GM23338 (cell line): ENCODE measurements at places on chromosomes 12 and 14.
A peak's percentile ranks its signal among the peaks of the same experiment; 100 is the strongest.

DNA sequence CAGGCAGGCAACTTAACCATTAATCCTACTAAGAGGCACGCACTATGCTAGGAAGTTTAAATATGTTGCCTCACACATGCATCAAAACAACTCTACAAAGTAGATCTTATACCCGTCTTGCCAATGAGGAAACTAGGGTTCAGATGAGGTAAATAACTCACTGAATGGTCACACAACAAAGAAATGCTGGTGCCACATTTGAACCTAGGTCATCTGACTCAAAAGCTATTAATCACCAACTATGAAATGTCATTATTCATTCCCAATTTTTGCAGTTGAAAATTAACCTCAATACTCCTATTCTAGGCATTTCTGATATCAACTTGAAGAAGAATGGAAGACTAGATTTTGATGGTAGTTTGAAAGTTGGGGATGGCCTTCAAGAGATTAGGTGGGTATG is 2.8 kb upstream of the PYROXD1 start:
- no peak for DNase-seq

- no peak for DNase-seq
Measured at GRCh38 chr12:93908846-93909567, 231.8 kb downstream of the CRADD start.

DNA sequence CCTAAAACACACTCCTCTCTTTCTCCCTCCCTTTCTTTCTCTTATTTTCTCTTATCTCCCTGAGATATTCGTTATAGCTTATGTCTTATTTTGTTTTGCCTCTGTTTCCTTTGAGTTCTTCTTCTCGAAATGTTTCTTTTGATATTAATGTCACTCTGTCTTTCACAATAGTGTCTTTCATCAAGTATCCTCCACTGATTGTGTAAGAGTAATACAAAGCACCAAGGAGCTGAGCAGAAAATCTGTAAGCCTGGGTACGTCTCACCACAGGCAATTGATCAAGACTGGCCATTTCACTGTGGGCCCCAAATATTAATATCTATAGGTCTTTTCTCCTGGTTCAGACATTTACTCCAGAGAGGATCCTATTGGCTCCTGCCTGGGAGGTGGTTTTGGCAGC is 4.8 kb upstream of the LYZ start:
- DNase-seq = no peak

DNA sequence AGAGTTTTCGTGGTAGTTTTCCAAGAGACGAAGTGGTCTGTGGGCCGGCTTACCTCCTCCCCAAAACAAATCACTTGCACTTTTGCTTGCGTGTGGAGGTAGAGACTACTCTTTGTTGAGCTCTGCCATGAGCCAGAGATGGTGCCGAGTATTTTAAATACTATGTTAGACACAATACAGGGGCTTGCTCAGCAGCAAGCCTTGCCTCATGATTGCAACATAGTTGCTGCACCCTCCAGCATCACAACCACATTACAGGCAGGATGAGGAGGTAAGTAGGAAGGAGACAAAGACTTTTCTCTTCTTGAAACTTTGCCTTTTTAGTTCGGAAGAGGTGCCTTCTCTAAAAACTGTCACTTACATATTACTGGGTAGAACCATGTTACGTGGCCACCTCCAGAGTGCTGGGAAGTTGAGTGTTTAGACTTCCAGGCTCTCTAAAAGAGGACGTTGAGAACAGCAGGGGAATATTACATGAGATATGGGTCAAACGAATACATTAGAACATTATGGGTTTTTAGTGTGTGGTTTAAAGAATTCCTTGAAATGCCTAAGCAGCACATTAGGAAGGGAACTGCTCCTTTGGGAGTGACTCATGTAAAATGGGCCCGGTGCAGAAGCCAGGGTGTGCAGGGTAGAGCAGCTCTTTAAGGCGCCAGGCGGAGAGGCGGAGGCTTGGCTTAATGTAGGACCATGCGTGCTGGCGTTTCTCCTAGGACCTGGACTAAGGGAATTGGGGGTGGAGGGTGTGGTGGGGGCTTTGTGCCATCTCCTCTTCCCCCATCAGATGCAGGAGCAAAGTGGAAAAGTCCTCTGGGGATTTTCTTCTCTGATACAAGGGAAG is 110.6 kb upstream of the PRMT8 start:
- no peak for DNase-seq

DNA sequence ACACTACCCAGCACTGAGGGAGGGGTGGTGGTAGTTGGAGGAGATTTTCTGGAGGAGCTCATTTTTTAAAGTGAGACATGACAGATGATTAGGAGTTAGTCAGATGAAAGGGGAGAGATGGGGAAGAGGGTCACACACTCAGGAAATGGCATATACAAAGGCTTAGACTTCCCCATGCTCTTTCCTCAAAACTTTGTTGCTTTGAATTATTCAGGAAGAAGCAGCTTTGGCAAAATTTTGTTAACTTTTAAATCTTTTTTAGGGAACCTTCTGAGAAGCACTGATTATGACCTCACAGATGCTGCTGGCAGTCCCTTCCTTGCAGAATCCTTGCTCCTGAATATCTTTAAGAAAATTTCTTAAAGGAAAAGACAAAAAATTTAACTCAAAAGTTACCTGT is 19.8 kb downstream of the ALDH6A1 start:
- no peak for DNase-seq

DNA sequence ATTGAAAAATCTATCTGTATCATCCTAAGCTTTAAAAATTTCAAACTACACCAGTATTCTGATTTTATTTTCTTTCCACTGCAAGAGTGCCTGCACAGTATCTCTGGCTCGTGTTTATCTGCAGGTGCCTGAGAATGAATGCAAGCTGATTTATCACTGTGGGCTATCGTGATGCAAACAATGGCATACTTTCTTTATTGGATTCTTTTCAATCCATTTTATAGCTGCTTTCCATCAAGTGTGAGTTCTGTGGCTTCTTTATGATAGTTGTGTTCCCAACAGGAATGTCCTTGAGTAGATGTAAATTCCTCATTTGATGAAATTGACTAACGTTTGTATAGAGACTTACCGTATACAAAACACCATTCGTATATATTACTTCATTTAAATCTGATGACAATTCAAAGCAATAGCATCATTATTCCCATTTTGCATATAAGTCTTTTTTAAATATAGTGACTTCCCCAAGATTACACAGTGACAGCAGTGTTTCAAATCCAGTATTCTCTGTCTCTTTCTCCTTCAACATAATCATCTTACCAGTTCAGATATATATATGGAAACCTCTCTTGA is 160.3 kb upstream of the ABCD2 start:
- DNase-seq = no peak

GRCh38 chr12:106753526-106753925 is 21.0 kb upstream of the RIC8B start:
- DNase-seq = no peak

DNA sequence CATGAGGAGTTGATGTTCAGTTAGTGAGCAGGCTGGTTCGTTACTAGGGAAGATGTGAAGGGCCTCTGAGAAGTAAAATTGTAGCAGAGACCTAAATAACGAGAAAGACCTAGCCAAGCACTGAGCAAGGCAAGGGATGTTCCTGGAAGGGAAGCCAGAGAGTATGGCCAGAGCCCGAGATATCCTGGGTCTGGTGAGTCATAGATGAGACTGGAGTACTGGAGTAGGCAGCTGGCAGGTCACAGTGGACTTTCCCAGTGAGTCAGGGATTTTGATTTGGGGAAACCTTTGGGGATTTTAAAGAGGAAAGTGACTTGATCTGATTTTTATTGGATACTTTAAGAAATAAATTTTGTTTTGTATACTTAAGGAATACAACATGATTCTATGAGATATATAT is 369.0 kb downstream of the DIO2 start:
- DNase-seq = no peak

DNA sequence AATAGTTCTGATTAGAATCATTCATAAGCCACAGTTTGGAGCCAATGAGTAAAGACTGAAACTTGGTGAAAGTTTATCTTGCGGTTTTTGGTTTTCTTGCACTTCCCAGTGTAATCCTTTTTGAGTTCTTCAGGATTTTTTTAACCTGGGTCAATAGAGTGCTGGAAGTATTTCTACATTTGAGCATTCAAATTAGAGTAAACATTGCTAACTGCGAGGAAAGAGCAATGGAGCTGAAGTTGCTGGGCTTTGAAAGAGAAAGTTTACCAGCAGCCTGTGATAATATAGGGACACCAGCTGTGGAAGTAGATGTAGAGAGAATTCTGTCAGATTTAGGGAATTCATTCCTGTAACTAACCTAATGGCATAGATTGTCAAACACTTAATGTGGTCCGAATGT is 30.3 kb downstream of the ANO6 start:
- DNase-seq = no peak

DNA sequence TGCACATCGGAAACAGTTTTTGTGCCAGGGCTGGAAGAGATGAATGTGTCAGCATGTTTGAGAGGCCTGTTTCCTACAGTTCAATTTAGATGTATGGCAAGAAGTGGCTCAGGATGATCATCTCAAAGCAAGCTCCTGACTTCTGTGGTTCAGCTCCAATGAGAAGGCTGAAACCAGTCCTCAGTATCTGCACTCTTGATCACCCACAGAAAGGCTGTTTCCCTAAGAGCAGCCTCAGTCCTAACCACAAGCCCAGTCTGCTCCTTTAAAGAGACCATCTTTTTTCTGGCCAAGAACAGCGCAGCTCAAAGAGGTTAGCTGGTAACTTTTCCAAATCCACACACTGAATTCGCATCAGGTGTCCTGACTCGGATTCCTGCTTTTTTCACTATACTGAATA is 19.2 kb downstream of the CSRP2 start:
- no peak for DNase-seq

DNA sequence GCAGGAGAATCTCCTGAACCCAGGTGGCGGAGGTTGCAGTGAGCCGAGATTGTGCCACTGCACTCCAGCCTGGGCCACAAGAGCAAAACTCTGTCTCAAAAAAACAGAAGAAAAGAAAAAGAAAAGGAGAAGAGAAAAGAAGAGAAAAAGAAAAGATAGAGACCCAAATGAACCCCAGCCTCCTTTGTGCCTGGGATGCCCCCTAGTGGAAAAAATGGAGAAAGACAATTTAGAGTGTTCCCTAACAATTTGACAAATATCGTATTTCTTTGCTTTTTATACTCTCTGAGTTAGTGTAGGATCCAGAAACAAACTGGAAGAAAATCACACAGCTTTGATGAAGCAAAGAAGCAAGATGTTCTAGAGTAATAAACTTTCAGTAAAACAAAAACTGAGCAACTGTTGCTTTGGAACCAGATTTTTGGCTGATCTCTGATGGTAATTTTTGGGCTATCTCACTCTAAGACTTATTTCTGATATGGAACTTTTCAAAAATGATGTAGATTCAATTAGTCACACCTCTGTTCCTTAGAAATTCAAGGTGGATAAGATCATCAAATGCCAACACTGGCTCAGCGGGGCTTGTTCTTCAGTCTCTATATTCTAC is 18.6 kb upstream of the PRKAB1 start:
- DNase-seq = peak; percentile 56

GRCh38 chr12:65922077-65922476 is 97.8 kb downstream of the HMGA2 start:
- no peak for DNase-seq

DNA sequence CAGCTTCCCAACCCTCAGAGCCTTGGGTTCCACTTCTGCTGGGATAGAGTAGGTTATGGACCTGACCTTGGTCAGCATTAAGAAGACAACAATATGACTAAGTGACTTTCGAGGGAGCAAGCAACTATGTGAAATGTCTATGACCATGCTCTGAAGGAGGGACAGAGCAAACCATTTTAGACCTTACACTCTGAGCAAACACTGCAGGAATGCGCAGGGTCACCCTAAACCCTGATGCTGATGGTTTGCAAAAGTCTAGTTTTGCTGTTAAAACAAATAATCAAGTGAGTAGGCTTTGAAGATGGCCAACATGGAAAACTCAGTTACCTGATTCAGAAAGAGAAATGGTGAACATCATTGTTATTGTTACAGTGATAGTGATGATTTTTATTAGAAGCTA is 8.7 kb downstream of the ZCCHC8 start:
- DNase-seq = no peak
